ENCODE measurements at places on chromosomes 3 and 15.

DNA sequence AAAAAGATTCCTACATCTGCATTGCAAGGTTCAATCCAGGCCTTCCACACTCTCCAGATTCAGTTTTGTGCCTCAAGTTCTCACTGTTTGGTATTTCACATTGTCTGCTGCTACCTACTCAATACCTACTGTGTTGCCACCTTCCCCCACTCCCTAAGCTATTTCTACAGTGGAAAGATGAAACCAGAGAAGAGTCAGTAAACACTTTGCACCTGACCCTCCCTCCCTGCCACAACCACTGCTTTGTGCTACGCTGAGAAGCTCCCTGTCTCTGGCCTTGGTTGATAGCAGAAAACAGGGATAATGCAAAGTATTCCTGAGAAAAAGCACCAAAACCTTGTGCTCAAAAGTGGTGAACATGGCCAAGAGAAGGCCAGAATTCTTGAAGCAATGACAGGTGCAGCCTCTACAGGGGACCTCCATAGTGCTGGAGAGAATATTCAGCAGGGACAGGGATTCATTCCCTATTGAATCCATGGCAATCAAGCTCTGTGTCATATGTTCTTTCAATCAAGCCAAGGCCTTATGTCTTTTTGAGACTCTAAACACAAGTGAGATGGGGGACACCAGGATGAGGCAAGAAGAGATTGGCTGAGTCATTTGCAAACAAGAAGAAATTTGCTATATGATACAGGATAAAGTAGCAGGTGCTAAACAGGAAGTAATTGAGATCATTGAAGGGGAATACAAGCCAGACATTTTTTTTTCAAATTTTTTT lies 83.5 kb upstream of the LIPC start:
- no peak for DNase-seq

- DNase-seq: no peak
Observed at GRCh38 chr3:45546126-45546620, 48.4 kb upstream of the LIMD1 start.

DNA sequence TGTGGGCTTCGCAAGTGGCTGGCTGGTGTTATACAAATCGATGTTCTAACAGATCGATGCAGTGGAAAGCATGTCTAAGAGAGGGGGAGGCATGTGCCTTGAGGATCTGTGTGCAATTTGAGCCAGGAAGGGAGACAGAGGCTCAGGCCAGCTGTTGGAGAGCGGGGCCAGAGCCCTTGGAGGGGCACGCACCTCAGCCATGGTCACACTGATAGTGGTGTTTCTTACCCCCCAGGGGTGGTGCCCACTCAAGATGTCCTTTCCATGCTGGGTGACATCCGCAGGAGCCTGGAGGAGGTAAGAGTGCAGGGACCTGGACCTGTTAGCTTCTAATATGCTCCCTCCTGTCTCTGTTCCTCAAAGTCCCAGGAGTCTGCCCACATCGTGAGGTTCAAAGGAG lies 3.8 kb upstream of the ABTB1 start:
- DNase-seq: no peak

DNA sequence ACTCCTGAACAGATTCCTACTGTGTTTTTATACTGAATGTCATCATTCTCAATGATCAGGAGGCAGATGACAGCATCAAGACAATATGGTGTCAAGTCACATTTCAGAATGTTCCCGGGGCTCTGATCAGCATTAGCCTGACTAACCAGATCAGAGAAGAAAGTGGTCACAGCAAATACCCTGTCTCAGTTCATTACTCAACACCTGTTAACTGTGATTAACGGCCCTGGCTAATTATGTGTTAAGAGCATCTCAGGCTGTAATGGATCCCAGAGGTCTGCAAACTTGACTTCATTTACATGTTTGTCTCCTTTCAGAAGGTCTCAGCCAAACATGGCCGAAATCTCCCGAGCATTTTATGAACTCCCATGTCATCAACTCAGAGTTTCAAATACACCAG lies 833.7 kb downstream of the FHIT start:
- DNase-seq: no peak

DNA sequence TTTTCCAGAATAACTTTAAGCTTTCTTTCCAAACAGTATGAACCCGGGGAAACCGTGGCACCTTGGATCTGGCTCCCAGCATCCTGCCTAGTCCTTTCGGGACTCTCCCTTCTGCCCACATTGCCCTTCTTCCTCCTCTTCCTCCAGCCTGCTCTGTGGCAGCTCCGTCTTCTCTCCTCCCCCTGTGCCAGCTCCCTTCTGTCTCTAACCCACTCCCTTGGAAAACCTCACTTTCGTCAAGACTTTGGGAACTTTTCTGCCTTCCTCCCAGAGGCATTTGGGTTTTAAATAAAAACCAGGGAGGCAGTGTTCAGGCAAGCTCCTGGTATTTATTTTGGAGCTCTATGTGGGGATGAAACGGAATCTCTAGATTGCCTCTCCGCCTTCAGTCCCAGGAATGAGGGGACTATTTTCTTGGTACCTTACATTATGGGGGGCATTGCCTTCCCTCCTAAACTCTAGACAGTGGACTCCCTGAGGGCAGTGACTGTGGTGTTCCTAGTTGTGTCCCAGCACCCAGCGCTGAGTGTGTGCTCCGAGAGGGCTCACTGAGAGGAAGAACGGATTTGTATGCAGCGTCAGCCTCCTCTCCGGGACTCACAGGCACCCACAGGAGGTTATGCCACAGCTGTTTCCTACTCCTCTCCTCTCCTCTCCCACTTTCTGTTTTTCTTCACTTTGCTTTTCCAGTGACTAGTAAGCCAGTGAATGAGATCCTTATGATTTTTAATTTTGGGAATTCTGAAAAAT lies 105.4 kb upstream of the MRPS22 start:
- DNase-seq: no peak

DNA sequence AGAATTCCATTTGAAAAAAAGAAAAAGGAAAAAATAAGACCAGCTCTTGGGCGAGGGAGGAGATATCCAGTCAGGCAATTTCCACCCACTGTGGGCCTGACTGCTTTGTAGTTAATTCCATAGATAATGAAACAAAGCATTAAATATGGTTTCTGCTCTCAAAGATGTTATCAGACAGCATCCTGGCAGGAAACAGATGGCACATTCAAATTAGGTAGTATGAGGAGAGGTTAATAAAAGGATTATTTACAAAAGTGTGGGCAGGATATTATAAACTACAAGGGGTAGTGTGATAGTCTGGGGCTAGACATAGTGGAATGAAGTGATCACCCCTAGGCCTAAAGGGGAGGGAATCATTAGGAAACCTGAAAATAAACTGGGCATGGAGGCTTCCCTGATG lies 193.2 kb downstream of the CLSTN2 start:
- no peak for DNase-seq

DNA sequence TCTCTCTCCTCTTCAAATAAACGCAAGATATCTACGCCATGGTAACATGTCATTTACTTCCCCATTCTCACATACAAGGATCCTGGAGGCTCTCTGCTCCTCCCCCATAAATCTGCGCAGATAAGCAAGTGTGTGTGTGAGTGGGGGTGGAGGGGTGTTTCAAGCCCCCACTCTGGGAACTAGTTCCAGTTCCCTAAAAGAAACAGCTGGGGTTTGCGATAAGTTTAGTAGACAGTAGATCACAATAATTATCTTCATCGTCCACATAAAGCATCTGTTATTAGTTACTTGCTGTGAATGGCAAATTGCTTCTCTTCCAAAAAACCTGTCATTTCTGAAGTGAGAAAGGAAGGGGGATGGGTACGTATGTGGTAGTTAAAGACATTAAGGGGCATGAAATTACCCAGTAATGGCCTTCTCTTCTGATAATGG lies 79.8 kb downstream of the RBPMS2 start:
- DNase-seq: no peak

- no peak for DNase-seq
Observed at GRCh38 chr3:137105277-137105977, 147.6 kb downstream of the IL20RB start.

- DNase-seq: no peak
Observed at GRCh38 chr3:38614651-38615352, 34.7 kb downstream of the SCN5A start.

DNA sequence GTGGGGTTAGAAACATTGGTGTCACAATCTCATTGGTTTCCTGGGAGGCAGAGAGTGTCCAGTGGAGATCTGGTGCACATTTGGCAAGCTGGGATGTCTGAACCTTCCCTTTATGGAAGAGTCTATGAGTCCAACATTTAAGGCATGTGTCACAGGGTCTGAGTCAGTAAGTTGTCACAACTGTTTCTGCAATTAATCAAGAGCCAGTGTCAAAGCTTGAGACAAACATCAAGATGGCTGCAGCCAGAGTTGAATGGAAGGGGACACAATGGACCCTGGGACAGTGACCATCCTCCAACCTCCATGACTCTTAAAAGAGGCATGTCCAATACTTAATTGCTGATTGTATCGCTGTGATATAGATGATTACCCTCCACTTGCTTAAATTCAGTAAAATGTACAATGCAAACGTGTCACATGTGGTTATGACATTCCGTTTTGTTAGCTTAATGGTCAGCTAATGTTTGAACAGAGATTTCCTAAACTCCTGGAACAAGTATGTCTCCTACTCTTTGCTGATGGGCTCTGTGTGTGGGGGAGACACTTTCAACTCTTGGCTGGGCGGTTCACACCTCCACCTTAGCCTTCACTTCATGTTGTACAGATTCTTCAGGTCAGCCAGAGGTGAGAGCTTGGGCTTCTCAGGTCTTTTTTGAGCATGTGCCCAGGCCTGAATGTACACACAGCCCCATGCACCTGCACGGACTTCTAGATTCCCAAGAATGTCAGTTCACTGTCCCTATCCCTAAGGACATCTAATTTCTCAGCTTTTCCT lies 79.9 kb upstream of the PRR23E start:
- DNase-seq: no peak

DNA sequence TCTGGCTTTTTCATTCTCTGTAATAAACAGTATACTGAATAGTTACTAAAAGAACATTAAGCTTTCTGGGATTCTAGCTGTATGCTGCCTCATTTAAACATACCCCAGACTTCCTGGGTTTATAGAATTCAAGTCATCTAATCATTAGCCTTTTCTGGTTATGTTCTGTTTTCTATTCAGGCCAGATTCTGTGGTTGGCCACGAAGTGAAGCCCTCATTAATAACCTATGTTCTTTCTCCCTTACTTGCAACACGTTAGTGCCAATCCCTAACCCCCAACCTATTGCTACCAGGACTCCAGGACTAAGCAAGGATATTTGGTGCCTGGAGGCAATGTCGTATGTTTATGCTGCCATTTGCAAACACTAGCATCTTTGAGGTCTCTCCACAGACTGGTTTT lies 28.6 kb upstream of the MTMR10 start:
- DNase-seq: no peak

GRCh38 chr3:130411320-130411719 lies 65.8 kb downstream of the COL6A5 start:
- no peak for DNase-seq

DNA sequence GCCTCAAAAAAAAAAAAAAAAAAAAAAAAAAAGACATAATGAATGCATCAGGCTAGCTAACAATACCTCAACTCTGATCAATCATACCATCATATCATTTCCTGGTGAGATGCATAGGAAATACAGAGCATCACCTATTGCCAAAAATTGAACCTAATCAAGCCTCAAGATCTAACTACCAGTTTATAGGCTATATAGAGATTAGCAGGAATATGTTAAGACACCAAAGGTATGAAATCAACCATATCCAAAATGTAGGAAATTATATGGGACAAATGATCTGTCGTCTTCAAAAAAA lies 387 bp upstream of the VPS33B start:
- DNase-seq: no peak

DNA sequence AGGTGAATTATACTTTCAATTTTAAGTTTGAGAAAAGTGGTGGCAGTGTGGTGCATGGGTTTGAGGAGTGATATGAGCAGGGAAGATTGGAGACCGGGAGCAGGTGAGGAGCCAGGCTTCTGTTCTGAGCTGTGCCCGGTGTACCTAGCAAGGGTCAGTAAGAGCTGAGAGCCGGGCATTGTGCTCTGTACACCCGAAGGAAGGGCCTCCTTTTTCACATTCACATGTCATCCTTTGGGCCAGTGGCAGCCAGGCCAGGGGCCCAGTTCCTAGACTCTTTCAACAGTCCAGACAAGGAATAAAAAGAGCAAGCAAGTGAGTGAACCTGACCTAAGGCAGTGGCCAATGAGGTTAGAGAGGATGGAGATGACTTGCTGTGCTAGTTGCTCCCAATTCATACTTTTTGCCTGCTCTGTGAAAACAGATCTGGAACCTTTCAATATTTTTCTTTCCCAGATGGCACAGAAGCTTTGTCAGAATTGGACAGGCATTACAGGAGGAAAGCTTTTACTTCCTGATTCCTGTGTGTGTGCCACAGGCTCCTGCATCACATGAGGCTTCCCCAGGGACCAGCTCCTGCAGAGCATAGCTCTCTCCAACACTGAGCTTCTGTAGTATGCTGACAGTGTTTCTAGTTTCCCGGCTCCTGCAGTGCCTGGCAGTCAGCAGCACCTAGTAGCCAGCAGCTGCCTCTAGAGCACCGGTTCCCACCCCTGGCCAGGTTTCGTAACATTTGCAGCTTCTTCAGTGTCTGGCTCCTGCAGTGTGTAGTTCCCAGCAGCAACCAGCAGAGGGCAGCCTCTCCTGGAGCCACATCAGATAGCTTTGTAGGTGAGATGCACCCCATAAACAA lies 5.3 kb upstream of the TRA2B start:
- peak; percentile 91 for DNase-seq

DNA sequence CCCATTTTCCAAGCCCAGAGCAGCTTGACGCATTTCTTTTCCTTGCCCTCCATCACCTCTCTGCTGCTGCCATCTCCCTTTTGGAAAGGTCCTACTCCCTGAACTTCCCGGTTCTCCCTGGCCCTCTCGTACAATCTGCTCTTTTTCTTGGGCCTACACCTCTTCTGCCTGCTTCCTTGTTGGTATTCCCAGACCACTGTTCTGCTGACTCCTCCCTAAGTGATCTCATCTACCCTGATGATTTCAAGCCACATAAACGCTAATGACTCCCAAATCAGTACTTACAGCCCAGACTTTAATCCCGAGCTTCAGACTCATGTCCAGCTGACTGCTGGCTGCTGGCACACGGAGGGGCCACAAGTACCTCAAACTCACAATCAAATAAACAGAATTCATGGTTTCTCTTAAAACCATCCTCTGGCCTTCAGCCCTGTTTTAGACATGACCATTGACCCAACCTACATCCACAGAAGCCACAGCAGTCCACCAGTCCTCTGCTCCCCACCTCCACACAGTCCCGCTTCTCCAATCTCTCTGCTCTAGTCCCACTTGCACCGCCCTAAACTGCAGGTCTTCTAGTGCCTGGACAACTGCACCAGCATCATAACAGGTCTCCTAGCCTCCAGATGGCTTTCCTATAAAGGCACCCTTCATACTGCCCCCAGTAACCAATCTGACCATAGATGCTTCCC lies 57.6 kb downstream of the AAGAB start:
- no peak for DNase-seq

- DNase-seq: no peak
Observed at GRCh38 chr15:56532721-56533460, 68.0 kb upstream of the MNS1 start.

GRCh38 chr3:136042608-136043221 lies 77.2 kb downstream of the PPP2R3A start:
- DNase-seq: no peak

GRCh38 chr15:60392601-60392985 lies 5.2 kb downstream of the ANXA2 start:
- DNase-seq: peak; percentile 73
